Stimulated activated CD8-positive, alpha-beta memory T cell treated with anti-CD3 and anti-CD28 coated beads, Interleukin-12 subunit alpha, Interleukin-12 subunit beta, amount 100 ng/mL, for 1 hour (primary cell): ENCODE measurements at places on chromosomes 1 and 21.

DNA sequence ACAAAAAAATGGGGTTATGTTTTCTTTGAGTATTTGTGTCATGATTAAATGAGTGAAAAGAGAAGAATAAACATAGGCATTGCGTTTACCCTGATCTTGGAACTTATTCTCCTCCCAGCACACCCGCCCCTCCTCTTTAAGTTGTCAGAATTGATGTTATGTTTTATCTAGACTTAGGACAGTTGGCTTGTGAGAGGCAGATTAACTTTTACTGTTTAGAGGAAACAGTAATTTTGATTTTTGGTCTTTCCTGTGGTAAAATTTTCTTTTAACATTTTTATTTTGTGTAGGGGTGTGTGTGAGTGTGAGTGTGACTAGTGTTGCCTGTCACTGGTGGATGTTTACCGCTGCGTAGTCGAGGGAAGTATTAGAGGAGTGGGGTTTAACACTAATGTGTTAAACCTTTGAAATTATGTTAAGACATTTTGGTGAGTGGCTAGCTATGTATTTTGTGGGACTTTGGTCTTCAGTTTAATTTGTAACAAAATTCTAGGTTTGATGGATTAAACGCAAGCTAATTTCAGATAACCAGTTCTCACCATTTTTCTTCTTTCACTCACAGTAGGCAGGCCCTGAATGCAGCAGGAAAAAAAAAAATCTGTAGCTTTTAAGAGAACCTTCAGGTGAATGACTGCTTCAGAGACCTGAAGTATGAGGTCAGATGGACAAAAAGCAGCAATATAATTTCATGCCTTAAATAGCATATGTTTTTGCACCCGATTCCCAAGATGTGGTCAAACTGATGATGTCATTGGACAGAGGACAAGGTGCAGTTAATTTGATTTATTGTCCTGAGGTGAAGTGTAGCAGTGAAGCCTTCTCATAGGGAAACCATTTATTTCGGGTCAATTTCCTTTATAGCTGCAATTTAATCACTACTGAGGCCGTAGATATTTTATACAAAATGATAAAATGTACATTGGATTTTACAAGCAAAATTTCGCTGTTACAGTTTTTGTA is 2.7 kb downstream of the POU2F1 start:
- DNase-seq: no peak

- no peak for DNase-seq
Observed at GRCh38 chr1:230612651-230613050, 29.6 kb upstream of the COG2 start.

DNA sequence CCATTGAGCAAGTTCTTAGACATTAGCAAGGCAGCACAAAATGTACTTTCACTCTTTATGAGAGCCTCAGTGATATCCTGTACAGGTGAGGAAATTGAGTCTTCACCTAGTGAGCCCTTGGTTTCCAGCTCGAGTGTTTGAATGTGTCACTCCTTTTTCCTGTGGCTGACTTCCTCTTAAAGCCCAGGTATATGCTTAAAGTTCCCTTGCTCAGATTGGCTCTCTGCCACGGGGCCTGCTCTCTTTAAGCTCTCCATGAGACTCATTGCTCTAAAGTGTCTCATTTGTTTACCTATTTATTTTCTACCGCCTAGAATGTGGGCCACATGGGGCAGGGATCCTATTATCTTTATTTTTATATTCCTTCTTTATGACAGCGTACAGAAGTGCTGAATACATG is 324.9 kb downstream of the SIPA1L2 start:
- no peak for DNase-seq

- no peak for DNase-seq
Observed at GRCh38 chr21:15274701-15275485, 210.1 kb upstream of the NRIP1 start.
